ENCODE measurements at places on chromosomes 16 and 17.
A peak's percentile ranks its signal among the peaks of the same experiment; 100 is the strongest.

DNA sequence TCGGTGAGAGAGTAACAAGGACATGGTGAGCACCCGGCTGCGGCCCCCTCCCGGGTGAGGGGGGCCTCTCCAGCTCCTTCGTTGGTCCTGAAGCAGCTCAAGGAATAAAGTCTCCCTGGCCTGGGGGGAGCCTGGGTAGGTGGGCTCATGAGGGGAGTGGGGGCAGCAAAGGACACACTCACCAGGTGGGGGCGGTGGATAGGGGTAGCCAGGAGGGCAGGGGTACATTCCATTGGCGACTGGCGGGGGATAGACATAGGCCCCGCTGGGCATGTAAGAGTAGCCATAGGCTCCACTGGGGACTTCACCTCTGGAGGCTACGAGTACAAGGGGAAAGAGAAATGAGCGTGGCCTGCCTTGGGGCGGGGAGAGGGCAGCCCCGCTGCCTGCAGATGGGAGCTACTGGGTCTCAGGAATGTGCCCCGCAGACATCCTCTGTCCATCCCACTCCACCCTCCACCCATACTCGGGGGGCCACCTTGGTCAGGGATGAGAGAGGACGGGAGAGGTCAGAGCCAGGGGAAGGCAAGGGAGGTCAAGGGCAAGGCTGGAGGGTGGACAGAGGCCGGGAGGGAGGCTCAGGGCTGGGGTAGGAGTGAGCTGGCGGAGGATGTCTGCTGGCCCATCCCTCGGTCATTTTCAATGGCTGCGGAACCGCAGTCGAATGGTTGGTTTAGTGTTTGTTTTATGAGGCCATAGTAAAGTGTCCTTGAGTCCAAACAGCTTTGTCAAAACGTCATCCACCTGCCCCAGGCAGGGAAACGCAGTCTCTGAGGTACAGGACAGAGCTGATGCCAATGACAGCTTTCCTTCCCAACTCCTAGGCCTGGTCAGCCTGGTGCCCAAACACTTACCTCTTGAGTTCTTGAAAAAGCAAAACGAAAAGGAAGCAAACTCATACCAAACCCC, 3.7 kb upstream of the UNC13D start:
- DNase-seq, result no peak

DNA sequence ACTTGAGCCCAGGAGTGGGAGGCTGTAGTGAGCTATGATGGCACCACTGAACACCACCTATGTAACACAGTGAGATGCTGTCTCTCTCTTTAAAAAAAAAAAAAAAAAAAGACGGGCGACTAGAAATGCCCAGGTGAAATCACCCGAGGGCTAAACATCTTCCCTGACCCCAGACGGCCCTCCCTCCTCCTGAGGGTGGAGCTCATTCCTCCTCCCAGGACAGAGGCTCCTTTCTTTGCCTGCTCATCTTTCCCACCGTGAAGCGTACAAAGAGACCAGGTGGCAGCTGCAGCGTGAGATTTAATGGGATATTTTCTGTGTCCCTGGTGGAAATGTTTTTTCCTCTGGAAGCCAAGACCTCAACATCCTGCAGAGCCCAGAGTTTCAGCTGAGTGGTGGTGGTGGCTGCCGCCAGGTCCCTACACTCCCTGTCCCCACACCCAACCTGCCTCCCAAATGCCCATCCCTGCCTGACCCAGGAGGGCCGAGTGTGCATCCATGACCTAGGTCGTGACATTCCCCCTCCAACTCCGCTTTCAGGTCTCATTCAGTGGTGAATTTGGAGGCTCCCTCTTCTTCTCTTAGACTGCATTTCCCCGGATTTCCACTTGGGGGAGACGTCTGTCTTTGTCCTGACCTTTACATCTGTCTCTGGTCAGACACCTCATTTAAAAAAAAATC, 14.4 kb upstream of the GPRC5B start:
- peak; percentile 7 for DNase-seq

GRCh38 chr17:8122924-8123694, 797 bp downstream of the HES7 start:
- DNase-seq, result no peak

- no peak for DNase-seq
Measured at GRCh38 chr17:13601322-13601775, 380 bp downstream of the HS3ST3A1 start.

DNA sequence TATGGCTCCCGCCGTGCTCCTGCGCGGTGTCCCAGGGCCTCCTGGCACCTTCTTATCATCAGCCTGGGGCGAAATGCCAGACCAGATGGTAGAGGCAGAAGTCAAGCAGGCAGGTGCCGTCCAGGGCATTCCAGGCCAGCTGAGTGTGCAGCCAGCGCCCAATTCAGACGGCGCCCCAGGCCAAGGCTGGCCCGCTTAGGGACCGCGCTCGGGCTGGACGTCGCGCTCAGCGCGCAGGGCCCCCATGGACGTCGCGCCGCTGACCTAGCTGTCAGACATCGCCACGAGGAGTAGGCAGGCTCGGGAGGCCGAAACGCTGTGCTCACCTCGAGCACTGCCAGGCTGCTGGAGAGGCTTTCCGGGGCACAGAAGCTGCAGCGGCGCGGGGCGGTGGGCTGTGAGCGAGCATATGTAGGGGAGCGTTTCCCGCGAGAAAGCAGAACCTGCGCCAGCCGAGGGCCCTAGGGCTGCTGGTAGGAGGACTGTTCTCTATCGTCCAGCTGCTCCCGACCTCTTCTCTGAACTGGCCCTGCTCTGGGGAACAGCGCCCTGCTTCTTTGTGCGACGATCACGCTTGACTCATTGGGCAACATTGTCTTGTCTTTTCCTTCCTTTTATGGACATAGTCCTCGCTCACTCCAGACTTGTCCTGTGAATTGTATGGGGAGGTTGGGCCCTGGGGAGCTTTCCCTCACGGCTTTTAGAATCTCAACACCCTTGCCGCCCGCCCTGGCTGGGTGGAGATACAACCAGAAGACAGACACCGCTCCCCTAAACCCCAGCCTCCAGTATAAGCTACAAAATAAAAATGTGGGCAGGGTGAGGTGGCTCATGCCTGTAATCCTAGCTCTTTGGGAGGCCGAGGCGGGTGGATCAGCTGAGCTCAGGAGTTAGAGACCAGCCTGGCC, 8.4 kb upstream of the CA4 start:
- DNase-seq, result no peak

DNA sequence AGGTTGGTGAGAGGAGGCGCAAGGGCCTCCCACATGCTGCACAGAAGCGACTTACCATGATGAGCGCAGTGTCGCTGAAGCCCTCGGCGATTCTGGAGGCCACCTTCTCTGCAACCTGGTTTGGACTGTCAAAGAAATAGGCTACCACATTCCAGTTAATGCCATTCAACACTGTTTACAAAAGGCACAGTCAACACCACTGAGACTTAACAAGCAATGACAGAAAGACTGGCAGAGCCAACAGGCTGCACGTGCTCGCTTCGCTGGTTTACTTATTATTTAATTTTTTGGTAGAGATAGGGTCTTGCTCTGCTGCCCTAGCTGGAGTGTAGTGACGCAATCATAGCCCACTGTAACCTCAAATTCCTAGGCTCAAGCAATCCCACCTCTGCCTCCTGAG, 18.2 kb downstream of the EMC8 start:
- no peak for DNase-seq

GRCh38 chr17:15213381-15214087, 51.6 kb downstream of the PMP22 start:
- DNase-seq, result no peak

GRCh38 chr16:4414187-4414917, 2.0 kb downstream of the CORO7 start:
- DNase-seq, result peak; percentile 82

DNA sequence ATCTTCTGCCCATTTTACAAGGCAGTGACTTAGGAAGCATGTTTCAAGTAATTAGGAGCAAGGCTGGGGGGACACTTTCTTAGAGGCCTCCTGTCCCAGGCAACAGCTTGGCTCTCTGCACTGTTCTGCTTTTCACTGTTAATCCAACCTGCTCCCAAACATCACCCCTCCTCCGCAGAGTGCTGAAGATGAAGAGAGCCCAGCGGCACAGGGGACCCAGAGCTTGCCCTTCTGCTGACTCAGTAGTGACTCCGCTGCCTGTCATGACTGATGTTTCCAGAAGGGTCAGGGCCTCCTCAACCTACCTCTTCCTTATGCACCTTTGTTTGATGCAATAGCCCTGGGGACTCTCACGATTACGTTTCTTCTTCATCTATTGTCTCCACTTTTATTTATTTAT, 38.9 kb upstream of the NDRG4 start:
- no peak for DNase-seq

DNA sequence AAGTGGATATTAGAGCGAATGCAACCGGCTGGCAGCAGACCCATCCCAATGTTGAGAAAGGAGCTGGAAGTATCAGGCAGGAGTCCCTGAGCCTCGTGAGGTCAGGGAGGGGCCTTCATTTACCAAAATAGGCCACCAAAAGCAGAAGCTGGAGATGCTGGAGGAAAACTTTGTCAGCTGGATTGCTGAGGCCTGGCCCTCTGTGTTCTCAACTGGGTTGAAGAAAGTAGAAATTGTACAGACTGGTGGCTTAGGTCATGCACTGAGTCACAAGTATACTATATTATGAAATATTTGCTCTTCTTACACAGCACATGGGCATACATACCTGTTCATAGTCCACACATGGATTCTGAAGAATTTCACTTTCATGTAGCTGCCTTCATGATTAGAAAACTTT, 23.2 kb upstream of the TEKT3 start:
- no peak for DNase-seq

DNA sequence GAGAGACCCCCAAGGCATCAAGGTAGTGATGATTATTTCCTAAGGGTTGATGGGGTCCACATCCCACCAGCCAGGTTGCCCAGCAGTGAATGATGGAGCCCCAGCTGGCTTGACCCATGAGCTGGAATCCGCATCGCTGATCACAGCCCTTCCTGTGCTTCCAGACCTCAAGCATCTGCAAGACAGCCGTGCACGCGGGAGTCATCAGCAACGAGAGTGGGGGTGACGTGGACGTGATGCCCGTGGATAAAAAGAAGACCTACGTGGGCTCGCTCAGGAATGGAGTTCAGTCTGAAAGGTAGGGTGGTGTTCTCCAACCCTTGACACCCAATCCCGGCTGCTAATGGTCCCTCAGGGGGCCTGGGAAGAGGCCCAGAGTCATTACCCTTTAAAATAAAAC, 69.3 kb downstream of the CRISPLD2 start:
- no peak for DNase-seq

GRCh38 chr17:32241640-32242039, 24.0 kb upstream of the RHBDL3 start:
- DNase-seq, result no peak

DNA sequence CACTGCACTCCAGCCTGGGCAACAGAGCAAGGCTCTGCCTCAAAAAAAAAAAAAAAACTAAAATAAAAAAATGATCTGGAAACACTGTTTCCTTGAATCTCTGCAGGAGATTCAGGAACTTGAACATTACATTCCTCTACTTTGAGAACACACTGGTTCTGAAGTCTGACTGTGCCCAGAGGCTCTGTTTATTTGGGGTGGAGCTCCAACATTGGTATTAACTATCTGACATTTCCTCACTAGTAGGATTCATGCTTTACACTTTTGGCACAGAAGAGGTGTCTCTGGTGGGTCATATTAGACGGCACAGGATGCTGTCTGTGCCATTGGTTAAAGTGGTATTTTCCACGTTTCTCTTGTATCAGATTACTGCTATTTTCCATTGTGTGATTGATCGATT, 10.4 kb downstream of the SULT1A2 start:
- DNase-seq, result no peak

GRCh38 chr16:89010210-89010925, 33.4 kb upstream of the CBFA2T3 start:
- no peak for DNase-seq

GRCh38 chr16:732332-732731, 5.4 kb downstream of the HAGHL start:
- DNase-seq, result no peak

GRCh38 chr17:48993305-48993704, 3.9 kb upstream of the IGF2BP1 start:
- DNase-seq, result no peak

DNA sequence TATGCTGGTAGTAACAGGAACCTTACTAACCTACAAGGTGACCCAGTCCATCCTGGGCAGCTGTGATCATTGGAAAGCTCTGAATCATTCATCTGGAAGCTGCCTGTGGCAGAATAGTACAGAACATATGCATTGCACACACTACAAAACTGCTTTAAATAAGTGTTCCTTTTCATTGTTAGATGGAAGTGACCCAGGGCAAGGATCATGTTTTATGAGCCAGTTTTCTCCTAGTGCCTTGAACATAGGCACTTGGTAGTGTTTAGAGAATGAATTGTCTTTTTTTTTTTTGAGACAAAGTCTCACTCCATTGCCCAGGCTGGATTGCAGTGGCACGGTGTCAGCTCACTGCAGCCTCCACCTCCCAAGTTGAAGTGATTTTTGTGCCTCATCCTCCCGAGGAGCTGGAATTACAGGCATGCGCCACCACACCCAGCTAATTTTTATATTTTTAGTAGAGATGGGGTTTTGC, 55.4 kb downstream of the TENT4B start:
- no peak for DNase-seq

DNA sequence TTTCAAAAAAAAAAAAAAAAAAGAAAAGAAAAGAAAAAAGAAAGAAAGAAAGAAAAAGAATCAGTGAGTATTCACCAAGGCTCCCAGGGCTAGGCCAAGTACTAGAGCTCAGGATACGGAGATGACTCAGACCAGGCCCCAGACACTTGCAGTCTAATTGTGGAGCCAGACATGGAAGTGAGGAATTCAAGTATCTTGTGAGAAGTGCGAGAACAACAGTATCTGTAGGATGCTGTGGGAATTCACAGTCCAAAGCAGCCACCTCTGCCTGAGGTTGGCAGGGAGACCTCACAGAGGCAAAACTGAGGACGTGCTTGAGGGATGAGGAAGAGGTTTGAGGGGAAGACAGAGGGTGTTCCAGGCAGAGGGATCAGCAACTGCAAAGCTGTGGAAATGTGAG, 14.0 kb upstream of the ALDOA start:
- DNase-seq, result no peak

DNA sequence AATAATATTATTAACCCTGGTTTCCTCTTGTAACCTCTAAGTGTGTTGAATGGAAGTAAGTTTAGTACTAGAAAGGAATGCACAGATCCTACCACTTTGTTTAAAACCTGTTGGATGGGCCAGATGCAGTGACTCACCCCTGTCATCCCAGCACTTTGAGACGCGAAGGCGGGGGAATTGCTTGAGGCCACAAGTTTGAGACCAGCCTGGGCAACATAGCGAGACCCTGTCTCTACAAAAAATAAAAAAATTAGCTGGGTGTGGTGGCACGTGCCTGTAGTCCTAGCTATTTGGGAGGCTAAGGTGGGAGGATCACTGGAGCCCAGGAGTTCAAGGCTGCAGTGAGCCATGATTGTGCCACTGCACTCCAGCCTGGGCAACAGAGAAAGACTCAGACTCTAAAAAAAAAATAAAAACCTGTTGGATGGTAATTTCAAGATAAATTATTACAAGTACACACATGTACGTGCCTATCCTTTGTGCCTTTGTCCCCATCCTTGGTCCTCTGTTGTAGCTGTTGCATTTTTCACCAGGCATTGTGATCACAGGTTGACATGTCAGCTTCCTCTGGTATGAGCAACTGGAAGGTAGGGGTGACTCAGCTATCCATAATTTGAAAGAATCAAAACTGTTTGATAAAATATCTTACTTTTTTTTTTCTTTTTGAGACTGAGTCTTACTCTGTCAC, 30.7 kb upstream of the METTL9 start:
- DNase-seq, result no peak

- DNase-seq, result no peak
Measured at GRCh38 chr17:61155590-61156237, 243.9 kb upstream of the TBX2 start.

- DNase-seq, result no peak
Measured at GRCh38 chr17:6671431-6671830, 19.9 kb downstream of the C17orf100 start.

- no peak for DNase-seq
Measured at GRCh38 chr16:4747906-4748681, 13.8 kb downstream of the DNAAF8 start.

All from T-helper 1 cell (primary cell).